ENCODE measurements at places on chromosomes 11 and 22. TPM values are rescaled to one million over a fixed set of nuclear protein-coding genes. Genes with fewer than 3 reads are reported as not detected.

The OR52E8 gene
- total RNA-seq: not detected

The DPP3 gene
- total RNA-seq: 68.2 TPM

The ALG9 gene
- 28.3 TPM for total RNA-seq

The GTSE1 gene
- 3.6 TPM for total RNA-seq

The ANGPTL5 gene
- total RNA-seq: not detected

The OR8D4 gene
- not detected for total RNA-seq

The BEST1 gene
- total RNA-seq: 3.4 TPM

The IRAG1 gene
- total RNA-seq: 3.1 TPM

The MMP12 gene
- not detected for total RNA-seq

The GPHA2 gene
- total RNA-seq: not detected

The SYT9 gene
- total RNA-seq: not detected

The HEPN1 gene
- not detected for total RNA-seq

The MCAM gene
- 51.3 TPM for total RNA-seq

The KLHDC7B gene
- total RNA-seq: not detected

The PRR33 gene
- not detected for total RNA-seq

The CCDC116 gene
- total RNA-seq: 0.16 TPM

The KCNK4 gene
- total RNA-seq: not detected

The OR5D13 gene
- total RNA-seq: not detected

The FAM180B gene
- total RNA-seq: not detected

The CNGA4 gene
- total RNA-seq: not detected

The OR51D1 gene
- total RNA-seq: not detected

The C11orf86 gene
- not detected for total RNA-seq

The KRTAP5-11 gene
- not detected for total RNA-seq

The INS gene
- total RNA-seq: not detected

The SCN4B gene
- not detected for total RNA-seq

The ARHGAP42 gene
- 5.5 TPM for total RNA-seq

The APOL3 gene
- total RNA-seq: 12.5 TPM

The MYOD1 gene
- total RNA-seq: not detected

The CRACR2B gene
- 0.32 TPM for total RNA-seq

The CARD16 gene
- 29.1 TPM for total RNA-seq

The APLNR gene
- 0.65 TPM for total RNA-seq
